ENCODE measurements at places on chromosomes 3 and 15. TPM values are rescaled to one million over a fixed set of nuclear protein-coding genes. Genes with fewer than 3 reads are reported as not detected.

DET1 gene
- 17.6 TPM for total RNA-seq

BDH1 gene
- total RNA-seq = 7.2 TPM

C3orf20 gene
- total RNA-seq = not detected

OCA2 gene
- 41.2 TPM for total RNA-seq

TF gene
- 7.9 TPM for total RNA-seq

MFAP1 gene
- 12.0 TPM for total RNA-seq

GHSR gene
- 1.4 TPM for total RNA-seq

FEZF2 gene
- 1.9 TPM for total RNA-seq

SEMA3B gene
- 29.4 TPM for total RNA-seq

KNG1 gene
- total RNA-seq = 1.4 TPM

NANOGP8 gene
- not detected for total RNA-seq

AMOTL2 gene
- total RNA-seq = 174 TPM

PARP15 gene
- 4.3 TPM for total RNA-seq

IQCH gene
- 2.2 TPM for total RNA-seq

CCDC54 gene
- total RNA-seq = 1.4 TPM

GATM gene
- 251 TPM for total RNA-seq

SLC12A1 gene
- 33.5 TPM for total RNA-seq

ZBTB47 gene
- 49.8 TPM for total RNA-seq

GOLGA8T gene
- total RNA-seq = not detected

HYPK gene
- total RNA-seq = 6.0 TPM

SEMA7A gene
- total RNA-seq = 23.1 TPM

TEX55 gene
- total RNA-seq = not detected

RGMA gene
- 0.48 TPM for total RNA-seq

CDC25A gene
- total RNA-seq = 1.2 TPM

CHRFAM7A gene
- 0.48 TPM for total RNA-seq

PPARG gene
- total RNA-seq = 2.9 TPM

CHL1 gene
- total RNA-seq = 18.1 TPM

HRH1 gene
- total RNA-seq = 15.2 TPM

OR5K2 gene
- total RNA-seq = 1.4 TPM

PSTPIP1 gene
- 12.8 TPM for total RNA-seq

ECE2 gene
- not detected for total RNA-seq

WDR5B gene
- total RNA-seq = 6.0 TPM

FBXO40 gene
- 2.2 TPM for total RNA-seq

MGLL gene
- total RNA-seq = 35.2 TPM

SEMA5B gene
- 6.0 TPM for total RNA-seq

ZNF148 gene
- total RNA-seq = 39.0 TPM

U2SURP gene
- 53.2 TPM for total RNA-seq

SPRED1 gene
- 74.9 TPM for total RNA-seq

PIGZ gene
- total RNA-seq = 9.4 TPM

TRIM59 gene
- total RNA-seq = 20.2 TPM

THRB gene
- total RNA-seq = 8.4 TPM

DISP2 gene
- 1.2 TPM for total RNA-seq

CCR9 gene
- total RNA-seq = 0.48 TPM

ALG1L2 gene
- total RNA-seq = not detected

LMOD3 gene
- 3.6 TPM for total RNA-seq

TRH gene
- total RNA-seq = not detected

ARRDC4 gene
- 36.1 TPM for total RNA-seq

ADAMTSL3 gene
- 11.6 TPM for total RNA-seq

LMAN1L gene
- total RNA-seq = 1.2 TPM

FOXB1 gene
- 1.2 TPM for total RNA-seq

CILP gene
- 70.3 TPM for total RNA-seq

DPPA2 gene
- not detected for total RNA-seq

PAQR5 gene
- total RNA-seq = 0.96 TPM

TSC22D2 gene
- 20.0 TPM for total RNA-seq
